Inflammatory macrophage treated with lipopolysaccharide for 4 hours (primary cell): ENCODE measurements at places on chromosomes 13 and 19.

GRCh38 chr19:15397782-15398181, 18.2 kb upstream of the AKAP8 start:
- no peak for DNase-seq

GRCh38 chr19:14992780-14993179, 13.1 kb upstream of the SLC1A6 start:
- DNase-seq: no peak

DNA sequence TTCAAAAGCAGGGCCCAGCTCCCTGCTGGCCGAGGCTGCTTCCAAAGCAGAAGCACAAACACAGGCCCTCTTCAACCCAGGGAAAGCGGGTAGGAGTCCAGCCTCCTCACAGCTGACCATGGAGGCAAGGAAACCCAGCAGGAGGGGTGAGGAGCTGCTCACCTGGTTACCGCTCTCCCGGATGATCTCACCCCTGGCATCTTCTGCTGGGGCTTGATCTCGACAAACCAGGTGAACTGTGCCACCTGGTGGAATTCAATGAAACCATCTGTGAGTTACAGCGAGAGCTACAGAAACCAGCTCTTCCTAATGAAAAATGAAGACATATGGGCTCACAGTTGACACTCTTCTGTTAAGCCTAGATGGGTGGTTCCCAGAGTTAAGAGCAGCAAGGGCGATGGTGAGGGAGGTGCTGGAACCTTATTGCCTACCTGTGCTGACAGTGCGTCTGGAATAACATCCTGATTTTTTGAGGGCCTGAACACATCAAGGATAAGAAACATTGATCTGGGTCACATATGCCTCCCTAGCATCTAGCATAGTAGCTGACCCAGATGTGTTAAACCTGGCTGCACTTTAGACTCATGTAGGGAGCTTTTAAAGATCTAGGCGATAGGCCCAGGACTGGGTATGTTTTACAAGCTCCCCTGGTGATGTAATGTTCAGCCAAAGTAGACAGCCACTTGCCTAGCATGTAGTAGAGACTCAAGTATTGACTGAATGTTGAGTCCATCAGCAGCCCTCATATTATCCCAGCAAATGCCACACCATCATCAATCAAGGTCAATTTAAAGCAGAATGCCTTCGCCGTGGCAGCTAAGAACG, 6.1 kb downstream of the DHRS12 start:
- no peak for DNase-seq

DNA sequence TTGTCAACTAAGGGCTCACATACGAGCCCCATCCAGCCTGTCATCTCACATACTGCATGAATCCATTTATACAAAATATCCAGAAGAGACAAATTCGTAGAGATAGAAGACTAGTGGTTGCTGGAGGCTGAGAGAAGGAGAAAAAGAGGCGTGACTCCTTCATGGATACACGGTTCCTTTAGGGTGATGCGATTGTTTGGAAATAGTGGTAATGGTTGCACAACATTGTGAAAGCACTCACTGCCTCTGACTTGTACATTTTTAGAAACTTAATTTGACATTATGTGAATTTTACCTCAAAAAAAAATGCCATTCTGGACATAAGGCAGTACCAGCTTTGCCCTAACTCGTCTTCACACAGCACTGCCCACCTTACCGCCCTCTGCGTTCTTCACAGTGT, 27.3 kb downstream of the IGFL1 start:
- DNase-seq: peak; percentile 54

DNA sequence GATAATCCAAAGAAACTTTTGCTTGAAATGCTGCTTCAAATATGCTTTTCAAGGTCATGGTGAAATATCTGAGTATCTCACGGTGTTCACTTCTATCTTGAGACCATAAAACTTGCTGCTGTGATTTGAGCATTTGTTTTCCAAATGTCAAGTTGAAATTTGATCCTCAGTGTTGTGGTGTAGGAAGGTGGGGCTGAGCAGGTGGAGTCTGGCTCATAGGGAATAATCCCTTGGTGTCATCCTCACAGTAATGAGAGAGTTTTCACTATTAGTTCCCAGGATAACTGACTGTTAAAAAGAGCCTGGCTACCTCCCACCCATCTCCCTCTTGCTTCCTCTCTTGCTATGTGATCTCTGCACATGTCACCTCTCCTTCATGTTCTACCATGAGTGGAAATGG, 858.0 kb upstream of the SLITRK5 start:
- DNase-seq: no peak

- peak; percentile 70 for DNase-seq
Measured at GRCh38 chr19:11626252-11626651, 29.0 kb downstream of the ZNF627 start.

- DNase-seq: peak; percentile 55
Measured at GRCh38 chr13:33351319-33351718, 65.8 kb upstream of the STARD13 start.

DNA sequence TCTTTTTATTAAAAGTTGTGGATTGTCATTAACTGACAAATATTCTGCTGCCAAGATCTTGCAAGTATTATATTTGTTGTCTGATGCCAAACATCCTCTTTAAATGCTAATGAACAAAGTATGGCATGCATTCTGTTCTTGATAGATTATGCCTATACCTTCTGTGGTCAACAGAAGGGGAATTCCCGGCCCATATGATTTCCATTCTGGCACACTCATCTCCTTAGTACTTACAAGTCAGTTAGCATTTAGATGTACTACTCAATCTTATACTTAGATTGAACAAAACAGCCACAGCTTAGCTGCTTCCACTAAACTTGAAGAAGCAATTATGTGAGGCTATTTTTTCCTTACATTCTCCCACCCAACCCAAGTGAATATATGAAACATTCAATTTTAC, 246.1 kb upstream of the DACH1 start:
- DNase-seq: no peak

DNA sequence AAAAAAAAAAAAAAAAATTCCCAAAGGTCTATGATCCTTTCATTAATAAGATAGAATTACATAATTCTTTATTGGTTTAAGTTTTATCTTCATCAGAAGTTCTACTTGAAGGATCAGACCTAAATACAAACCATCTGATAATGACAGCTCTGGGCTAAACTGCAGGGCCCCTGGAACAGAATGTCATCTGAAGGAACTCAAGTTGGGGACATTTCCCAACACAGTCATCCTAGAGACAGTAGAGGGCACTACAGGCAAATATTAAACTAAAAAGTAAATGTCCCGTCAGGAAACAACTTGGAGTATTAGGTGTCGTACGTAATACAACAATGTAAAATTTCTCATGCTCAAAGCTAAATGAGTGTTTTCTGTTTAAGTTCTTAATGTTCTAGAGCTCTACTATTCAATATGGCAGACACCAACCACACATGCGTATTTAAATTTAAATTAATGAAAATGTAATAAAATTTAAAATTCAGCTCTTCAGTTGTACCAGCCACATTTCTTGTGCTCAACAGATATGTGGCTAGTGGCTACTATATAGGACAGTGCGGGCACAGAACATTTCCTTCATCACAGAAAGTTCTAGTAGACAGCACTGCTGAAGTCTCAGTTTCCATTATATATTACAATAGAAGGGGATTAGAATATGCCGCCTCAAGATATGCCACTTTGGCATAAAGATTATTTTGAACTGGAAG, 21.8 kb upstream of the NAXD start:
- DNase-seq: peak; percentile 76

- DNase-seq: no peak
Measured at GRCh38 chr13:100523411-100523810, 65.2 kb downstream of the GGACT start.

- DNase-seq: no peak
Measured at GRCh38 chr19:8185343-8186068, 23.7 kb upstream of the CERS4 start.

- DNase-seq: no peak
Measured at GRCh38 chr19:35585848-35586247, at the start of gene PMIS2. Gene PMIS2, plus strand, starts transcription at chr19:35586173. Its CDS starts 87 bp downstream, at chr19:35586260.

DNA sequence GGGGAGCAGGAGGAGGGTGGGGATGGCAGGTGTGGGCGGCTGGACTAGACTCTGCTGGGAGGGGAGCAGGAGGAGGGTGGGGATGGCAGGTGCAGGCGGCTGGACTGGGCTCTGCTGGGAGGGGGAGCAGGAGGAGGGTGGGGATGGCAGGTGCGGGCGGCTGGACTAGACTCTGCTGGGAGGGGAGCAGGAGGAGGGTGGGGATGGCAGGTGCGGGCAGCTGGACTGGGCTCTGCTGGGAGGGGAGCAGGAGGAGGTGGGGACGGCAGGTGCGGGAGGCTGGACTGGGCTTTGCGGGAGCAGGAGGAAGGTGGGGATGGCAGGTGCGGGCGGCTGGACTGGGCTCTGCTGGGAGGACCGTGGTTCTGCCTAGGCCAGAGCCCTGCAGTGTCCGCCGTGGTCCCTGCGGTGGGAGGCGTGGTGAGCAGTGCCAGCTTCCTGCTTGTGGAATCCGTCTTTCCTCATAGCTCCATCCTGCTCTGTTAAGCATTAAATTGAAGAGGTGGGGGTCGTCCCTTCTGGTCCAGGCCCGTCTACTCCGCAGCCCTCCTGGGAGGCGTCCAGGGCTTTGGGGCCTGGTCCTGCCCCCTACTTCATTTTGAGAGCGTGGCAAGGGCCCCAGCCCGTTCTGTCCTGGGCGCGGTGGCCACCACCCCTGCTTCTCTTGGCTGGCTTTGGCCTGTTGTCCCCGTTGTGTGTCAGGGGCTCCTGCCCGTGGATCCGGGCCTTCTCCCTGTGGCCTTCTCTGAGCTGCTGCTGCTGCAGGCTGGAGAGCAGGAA, 4.7 kb downstream of the SPPL2B start:
- DNase-seq: peak; percentile 33

GRCh38 chr13:39189778-39190177, 151.5 kb downstream of the NHLRC3 start:
- no peak for DNase-seq

DNA sequence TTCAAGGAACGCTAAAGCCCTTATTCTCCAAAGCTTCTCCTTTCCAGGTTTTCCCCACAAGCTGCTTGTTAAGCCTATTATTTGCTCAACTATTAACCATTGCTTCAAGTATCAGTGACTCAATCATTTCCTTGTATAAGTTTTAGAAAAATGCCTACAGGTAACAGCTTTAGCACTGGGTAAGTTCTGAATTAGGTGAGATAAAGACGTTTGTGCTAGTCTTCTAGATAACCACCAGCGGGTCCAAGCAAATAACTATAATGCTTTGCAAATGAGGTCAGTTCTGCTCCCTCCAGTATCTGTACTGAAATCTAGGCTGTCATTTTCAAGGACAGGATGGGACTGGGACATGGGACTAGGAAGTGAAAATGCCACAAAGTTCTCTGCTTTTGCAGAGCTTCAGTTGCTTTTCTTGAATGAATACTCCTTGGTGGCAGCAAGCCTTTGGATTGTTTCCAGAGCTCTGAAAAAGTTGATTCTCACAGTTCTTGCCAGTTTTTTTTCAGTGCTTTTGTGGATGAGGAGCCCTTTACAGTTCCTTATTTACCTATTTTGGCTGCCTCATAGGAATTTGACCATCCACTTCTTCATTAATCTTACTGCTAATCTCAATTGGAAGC, 1487.7 kb downstream of the EFNB2 start:
- DNase-seq: no peak

- DNase-seq: no peak
Measured at GRCh38 chr19:55376241-55376933, at the start of gene TMEM190. Gene TMEM190, plus strand, starts transcription at chr19:55376826. Its CDS starts 28 bp downstream, at chr19:55376854.

DNA sequence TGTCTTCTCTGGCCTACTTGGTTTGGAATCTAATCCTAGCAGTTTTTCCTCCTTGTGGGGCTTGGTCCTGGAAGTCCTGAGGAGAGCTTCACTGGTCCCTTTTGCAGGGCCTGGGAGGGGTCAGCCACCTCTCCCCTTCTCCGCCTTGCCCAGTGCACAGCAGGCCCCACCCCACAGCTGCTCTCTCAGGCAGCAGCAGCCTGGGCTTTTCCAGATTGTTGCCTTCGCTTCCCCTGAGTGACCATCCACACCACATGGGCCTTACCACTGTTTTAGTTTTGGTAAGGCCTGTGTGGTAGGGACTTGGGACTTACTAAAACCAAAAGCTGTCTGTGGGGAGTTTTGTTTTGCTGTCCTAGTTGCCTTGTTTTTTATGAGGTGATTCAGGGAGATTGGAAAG, 11.5 kb downstream of the MPHOSPH8 start:
- DNase-seq: no peak

GRCh38 chr19:21491146-21491545, 14.3 kb upstream of the ZNF429 start:
- peak; percentile 12 for DNase-seq

- DNase-seq: no peak
Measured at GRCh38 chr19:50422397-50423278, 3.9 kb downstream of the SPIB start.

GRCh38 chr19:40503320-40503695, 36.5 kb downstream of the SPTBN4 start:
- DNase-seq: no peak

DNA sequence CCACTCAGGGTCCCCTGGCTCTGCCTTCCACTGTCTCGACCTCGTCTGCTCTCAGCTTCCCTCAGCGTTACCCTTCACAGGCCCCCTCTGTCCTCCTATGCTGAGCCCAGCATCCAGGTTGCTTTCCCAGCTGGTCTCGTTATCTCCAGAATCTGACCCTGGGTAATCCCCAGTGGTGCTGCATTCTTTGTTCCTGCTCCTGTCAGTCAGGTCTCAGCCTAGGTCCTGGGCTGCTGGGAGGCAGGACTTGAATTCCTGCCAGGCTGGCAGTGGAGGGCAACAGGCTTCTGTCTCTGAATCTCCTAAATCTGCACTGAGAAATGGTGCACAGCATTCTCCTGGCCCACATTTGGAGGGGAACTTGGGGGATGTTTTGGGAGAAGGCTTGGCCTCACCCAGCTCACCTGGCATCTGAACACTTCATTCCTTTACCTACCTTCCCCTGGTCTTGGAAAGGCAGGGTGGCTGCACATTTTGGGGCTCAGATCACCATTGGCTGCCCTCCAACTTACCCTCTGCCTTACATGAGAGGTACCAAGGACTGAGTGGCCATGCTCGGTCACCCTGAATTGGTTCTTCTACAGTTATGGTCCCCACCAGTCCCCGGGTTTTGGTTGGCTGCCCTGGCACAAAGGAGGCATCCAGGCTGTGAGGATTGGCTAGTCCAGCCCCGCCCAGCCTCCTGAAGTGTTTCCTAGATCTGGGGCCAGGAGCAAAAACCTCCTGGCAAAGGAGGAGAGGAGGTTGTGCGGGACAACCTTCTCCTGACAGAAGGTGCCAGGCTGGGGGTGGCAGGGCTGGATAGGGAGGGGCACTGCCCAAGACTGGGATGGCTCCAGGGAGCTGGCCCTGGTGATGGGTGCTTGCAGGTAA, at the start of gene CYP4F8:
Gene CYP4F8, plus strand, starts transcription at position 712 of the 873 bp plus-strand sequence. CDS start 399 bp downstream, outside the sequence.
- DNase-seq: no peak
